ENCODE measurements at places on chromosomes 6 and 20. TPM values are rescaled to one million over a fixed set of nuclear protein-coding genes. Genes with fewer than 3 reads are reported as not detected.

DNA sequence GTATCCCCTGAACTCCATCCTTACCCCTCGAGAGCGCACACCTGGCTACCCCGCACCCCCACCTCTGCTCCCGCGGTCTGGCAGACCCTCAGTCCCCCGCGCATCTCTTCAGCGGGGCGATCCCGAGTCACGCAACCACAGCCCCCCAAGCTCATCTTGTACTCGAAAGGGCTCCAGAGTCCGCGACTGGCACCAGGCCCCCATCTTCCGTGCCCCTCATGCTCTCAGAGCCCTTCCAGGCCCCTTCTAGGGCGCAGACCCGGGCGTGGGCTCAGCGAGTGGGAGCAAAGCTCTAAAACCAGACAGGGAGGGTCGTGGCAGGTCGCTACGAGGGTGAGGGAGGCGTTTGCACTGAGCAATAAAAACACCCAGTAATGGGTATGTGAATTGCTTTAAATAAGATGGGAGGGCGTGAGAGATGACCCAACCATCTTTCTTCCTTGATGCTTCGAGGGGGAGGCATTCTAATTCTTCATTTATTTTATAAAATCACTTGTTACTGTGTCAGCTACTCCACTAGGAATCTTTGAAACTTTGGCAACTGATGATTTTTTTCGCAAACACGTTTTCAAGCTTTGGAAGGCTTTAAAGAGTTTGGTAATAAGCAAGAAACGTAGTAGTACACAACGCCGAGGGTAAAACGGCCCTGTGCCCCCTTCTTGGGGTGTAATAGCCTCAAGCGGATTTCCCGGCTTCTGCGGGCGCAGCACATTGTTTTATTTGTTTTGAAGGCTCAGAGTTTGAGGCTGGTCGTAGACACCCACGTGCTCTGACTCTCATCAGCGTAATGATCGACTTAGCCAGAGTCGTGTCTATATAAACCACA is 42.6 kb upstream of the SUPT3H start:
- DNase-seq = no peak

- no peak for DNase-seq
Observed at GRCh38 chr6:28864326-28864923, 59.4 kb downstream of the TRIM27 start.

DNA sequence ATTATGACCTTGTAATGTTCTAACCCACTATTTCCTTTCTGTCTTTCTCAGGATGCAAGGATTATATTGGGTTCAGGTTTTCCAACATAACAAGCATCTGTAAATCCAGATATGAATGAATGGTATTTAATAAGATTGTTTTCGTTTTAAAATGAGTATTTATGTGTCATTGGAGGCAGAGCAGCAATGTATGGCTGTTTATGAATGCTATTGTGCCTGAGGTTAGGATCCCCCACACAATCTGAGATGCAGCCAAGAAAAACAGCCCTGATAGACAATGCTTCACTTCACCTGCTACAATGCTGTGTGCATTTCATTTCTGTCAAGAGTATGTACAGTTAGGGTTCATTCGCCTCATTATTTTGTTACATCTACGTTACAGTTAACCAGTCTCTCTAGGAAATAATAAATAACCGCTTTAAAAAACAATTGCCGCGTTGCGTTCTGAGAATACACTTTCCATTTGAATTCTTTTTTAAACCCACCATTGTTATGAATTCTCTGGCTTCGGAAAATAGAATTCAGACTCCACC is 19.6 kb downstream of the TFAP2A start:
- no peak for DNase-seq

Gene MRPS18A
- 151 TPM for polyA plus RNA-seq

GRCh38 chr6:7121700-7122241 is 14.0 kb downstream of the RREB1 start:
- DNase-seq = no peak

DNA sequence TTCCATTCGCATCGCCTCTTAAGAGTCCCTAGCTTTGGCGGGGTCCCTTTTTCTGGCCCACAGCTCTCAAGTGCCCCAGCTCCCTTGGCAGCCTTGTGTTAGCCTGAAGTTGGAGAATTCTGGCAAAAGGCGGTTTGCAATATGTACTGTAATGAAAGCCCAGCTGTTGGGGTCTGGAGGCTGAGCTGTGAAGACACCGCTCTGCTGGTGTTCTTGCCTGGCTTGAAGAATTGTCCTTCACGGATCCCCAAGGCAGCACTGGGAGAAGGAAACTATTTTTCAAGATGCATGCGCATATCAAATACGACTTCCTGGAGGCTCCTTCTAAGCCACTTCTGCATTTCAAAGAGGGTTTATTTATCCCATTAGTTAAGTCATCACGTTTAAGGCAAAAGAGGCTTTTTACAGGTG is 21.4 kb upstream of the CITED2 start:
- DNase-seq = no peak

DNA sequence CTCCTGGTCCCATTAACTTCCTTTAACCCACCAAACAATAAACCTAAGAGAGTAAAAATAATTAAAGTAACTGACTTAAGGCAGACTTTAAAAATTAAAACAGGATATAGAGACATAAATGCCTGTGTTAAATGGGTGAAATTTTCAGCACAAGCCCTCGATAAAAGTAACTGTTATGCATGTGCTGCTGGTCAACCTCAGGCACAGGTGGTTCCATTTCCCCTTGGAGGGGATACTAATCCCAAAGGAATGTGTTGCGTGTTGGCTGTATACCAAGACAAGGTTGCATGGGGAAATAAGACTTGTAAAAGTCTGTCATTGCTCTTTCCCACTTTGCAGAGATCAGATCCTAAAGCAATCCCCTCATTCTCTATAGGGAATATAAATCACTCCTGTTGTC is 25.8 kb downstream of the HLA-A start:
- DNase-seq = no peak

Gene FILIP1
- 20.1 TPM for polyA plus RNA-seq

GRCh38 chr6:158539881-158540280 is 20.0 kb upstream of the TMEM181 start:
- no peak for DNase-seq

- DNase-seq = no peak
Observed at GRCh38 chr6:47794577-47795135, 12.8 kb downstream of the OPN5 start.

GRCh38 chr20:46850896-46851295 is 43.7 kb upstream of the EYA2 start:
- no peak for DNase-seq

DNA sequence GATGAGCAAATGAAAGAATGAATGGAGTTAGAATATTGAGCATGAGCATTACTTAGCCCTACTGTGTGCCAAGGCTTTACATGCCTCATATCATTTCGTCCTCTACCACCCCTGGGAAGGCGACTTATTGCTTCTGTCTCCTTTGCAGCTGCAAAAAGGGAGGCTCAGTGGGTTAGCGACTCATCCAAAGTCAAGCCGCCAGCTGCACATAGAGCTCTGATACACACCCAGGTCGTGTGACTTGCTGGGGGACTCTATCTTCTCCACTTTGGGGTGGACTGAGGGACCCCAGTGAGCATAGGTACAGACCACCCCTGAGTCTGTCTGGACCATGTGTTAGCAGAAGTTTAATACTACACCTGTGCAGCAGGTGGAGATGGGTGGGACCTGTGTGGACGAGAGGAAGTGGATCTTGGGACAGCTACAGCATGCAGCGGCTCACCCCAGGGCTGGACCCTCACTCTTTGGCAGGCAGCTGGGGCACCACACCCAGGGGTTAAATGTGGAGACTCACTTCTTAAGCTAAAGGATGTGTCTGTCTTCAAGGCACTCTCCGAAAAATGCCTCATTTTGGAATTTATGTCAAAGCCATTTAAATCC is 36.2 kb upstream of the ANGPT4 start:
- no peak for DNase-seq

DNA sequence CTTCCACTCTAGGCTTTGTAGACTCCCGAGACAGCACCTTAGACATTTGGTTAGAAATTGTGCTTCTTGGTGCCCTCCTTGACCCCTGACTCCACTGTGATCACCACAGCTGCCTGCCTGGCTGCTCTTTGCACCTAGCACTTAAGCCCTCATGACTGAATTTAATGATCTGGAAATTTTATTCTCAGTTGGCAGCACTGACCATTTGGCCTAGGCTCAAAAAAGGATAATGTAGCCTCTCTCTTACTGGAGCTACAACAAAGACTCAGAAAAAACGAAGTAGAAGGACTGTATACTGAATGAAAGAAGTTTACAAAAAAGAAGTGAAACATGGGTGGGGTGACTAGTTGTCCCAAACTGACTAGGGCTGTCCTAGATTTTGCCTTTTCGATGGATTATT is 11.3 kb upstream of the ABRACL start:
- no peak for DNase-seq

Gene DAAM2
- polyA plus RNA-seq = 43.8 TPM
